ENCODE measurements at places on chromosomes 13 and 19. TPM values are rescaled to one million over a fixed set of nuclear protein-coding genes. Genes with fewer than 3 reads are reported as not detected.

- H3K27ac ChIP-seq, result no peak overlapping the region
- H3K4me3 ChIP-seq, result no peak overlapping the region
- no peaks in the 10 kb centered on the region for H3K36me3 ChIP-seq
Measured at GRCh38 chr19:57033576-57033975, 86.2 kb upstream of the USP29 start.

DNA sequence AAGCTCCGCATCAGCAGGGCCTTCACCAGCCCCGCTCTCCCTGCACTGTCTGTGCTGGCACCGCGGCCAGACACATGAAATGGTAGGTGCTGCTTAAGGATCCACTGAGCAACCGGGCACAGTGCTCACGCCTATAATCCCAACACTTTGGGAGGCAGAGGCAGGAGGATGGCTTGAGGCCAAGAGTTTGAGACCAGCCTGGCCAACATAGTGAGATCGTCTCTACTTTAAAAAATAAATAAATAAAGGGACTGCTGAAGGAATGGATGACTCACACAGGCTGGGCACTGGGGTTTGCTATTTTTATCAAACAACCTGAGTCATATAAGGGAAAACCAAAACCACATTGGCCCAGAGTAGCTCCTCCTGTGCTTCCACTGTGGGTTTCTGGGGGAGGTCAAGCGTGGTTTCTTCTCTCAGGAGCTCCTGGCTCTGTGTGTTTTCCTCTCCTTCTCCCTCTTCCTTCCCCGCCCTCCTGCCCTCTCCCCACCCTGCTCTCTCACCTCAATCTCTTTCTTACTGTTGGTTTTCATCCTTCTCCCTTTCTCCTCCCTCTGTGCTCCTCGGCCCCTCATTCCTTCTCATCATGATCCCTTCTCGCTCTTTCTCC is 21.3 kb downstream of the VRK3 start:
- H3K27me3 ChIP-seq, result no peaks in the 10 kb centered on the region
- peaks cover 30% of the 10 kb centered on the region for H3K4me1 ChIP-seq
- peaks cover 64% of the 10 kb centered on the region for H3K36me3 ChIP-seq
- no peak overlapping the region for H3K4me3 ChIP-seq
- no peak overlapping the region for H3K27ac ChIP-seq
- peak; percentile 34 for DNase-seq

DNA sequence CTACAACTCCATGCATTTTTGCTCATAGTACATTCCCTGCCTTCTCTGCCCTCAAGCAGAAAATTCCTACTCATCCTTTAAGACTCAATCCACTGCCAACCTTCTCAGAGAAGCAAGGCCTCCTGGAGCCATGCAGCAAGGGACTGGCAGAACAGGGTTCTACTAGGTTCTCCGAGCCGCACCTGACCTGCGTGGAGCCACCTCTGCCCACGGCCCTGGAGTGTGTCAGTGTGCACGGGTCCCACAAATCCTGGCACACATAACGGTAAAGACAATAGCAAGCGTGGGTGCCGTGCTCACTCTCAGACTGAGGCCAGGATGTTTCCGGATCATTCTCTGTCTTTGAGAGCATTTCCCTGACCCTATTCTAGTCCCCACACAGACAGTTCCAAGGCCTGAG is 30.0 kb downstream of the SOX1 start:
- no peak overlapping the region for H3K27ac ChIP-seq
- H3K4me3 ChIP-seq, result no peak overlapping the region
- H3K36me3 ChIP-seq, result no peaks in the 10 kb centered on the region
- DNase-seq, result no peak

DNA sequence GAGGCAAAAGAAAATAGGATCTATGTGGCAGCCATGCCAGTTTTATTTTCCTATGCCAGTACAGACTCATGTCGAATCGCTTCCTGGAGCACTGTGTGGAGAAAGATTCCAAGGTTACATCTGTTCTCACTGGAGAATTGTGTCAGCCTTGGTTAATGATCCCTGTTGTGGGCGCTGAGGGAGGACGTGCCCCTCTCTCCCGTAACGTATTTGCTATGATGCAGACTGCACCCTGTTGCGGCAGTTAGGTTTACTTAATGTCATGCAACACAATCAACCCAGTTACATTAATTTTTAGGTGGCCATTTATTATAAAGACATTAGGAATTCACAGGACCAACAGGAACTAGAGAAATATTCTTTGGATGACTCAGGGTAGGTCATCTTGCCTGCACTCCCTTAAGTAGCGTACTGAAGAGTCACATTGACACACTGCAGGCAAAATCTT is 892.9 kb downstream of the EFNB2 start:
- no peaks in the 10 kb centered on the region for H3K36me3 ChIP-seq
- no peak overlapping the region for H3K4me3 ChIP-seq
- no peak overlapping the region for H3K27ac ChIP-seq

DNA sequence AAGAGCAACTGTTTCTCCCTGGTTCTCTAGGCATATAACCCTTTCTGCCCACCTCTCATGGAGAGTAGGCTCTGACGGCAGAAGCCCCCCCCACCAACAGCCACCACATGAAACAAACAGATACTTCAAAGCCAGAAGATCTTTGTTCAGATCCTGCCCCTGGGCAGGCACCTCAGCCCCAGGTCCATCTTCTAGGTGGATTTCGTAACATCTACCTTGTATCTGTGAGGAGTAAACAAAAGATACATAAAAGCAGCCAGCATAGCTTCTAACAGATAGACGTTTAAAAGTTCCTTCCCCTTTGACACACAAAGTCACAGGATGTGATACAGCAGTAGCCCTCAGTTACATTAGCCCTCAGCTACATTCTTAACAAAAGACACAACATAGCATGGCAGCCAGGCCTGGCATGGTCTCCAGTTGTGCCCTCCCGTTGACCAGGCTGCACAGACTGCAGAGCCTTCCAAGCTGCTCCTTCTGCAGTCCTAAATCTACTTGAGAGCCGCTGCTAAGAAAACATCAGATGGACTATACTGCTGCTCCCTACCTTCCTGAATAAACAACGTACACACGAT is 35.4 kb downstream of the BRD4 start:
- peak overlapping the region; percentile 70 for H3K27ac ChIP-seq
- H3K4me3 ChIP-seq, result no peak overlapping the region
- peaks cover 5% of the 10 kb centered on the region for H3K36me3 ChIP-seq
- peaks cover 83% of the 10 kb centered on the region for H3K4me1 ChIP-seq
- H3K27me3 ChIP-seq, result no peaks in the 10 kb centered on the region

- no peaks in the 10 kb centered on the region for H3K36me3 ChIP-seq
- peak; percentile 56 for DNase-seq
- H3K27me3 ChIP-seq, result no peaks in the 10 kb centered on the region
- no peaks in the 10 kb centered on the region for H3K4me1 ChIP-seq
- no peak overlapping the region for H3K4me3 ChIP-seq
- H3K27ac ChIP-seq, result no peak overlapping the region
Measured at GRCh38 chr13:71240911-71241310, 626.1 kb downstream of the DACH1 start.

GRCh38 chr19:28553005-28553404 is 659.9 kb downstream of the UQCRFS1 start:
- H3K27me3 ChIP-seq, result no peaks in the 10 kb centered on the region
- no peak overlapping the region for H3K4me3 ChIP-seq
- H3K4me1 ChIP-seq, result no peaks in the 10 kb centered on the region

GRCh38 chr13:24066405-24067295 is 93.9 kb upstream of the SPATA13 start:
- no peaks in the 10 kb centered on the region for H3K27me3 ChIP-seq
- no peak overlapping the region for H3K27ac ChIP-seq
- H3K4me1 ChIP-seq, result no peaks in the 10 kb centered on the region
- no peak overlapping the region for H3K4me3 ChIP-seq
- no peak for DNase-seq
- H3K36me3 ChIP-seq, result no peaks in the 10 kb centered on the region

- no peaks in the 10 kb centered on the region for H3K27me3 ChIP-seq
- H3K4me1 ChIP-seq, result peaks cover 25% of the 10 kb centered on the region
- DNase-seq, result no peak
- no peak overlapping the region for H3K27ac ChIP-seq
- no peaks in the 10 kb centered on the region for H3K36me3 ChIP-seq
- H3K4me3 ChIP-seq, result no peak overlapping the region
Measured at GRCh38 chr19:49059053-49059452, 1.5 kb upstream of the CGB7 start.

DNA sequence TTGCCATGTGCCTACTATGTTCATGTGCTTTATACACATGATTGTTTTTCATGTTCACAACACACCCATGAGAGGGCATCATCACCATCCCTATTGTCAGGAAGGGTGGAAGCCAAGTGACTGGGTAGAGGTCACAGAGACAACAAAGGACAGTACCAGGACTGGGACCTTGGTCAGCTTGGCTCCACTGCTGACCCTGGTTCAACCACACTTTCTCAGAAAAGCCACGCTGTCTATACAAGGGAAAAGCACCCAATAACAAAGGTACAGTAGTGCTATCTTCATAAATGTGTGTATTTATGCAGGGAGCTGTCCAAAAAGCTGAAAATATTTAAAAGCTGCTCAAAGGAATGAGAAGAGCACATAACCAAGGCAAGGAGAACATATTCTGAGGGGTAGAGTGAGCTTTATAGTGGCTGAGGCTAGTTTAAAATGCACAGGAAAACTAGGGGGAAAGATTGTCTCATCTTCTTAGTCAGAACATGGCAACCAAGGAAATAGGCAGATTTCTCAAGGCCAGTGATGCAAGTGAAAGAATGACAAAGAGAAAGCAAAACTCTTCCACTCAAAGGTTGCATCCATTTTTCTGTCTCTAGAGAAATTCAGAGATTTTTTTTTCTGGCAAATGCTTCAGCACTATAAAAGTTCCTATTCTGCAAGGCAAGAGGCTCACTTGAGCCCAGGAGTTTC is 415.0 kb downstream of the FOXO1 start:
- no peak overlapping the region for H3K27ac ChIP-seq
- no peak for DNase-seq

- H3K27me3 ChIP-seq, result no peaks in the 10 kb centered on the region
- H3K36me3 ChIP-seq, result peaks cover 5% of the 10 kb centered on the region
- no peak overlapping the region for H3K4me3 ChIP-seq
Measured at GRCh38 chr19:2053601-2054389, 2.8 kb upstream of the MKNK2 start.

Gene VSIG10L
- 39.6 TPM for polyA plus RNA-seq

Gene ZFP30
- polyA plus RNA-seq, result 2.6 TPM

Gene MIDN
- polyA plus RNA-seq, result 17.0 TPM

Gene MTUS2
- polyA plus RNA-seq, result 0.31 TPM

Measured in stomach (tissue), 19 donors.